Spinal cord (tissue), 10 donors: ENCODE measurements at places on chromosomes 6 and 20. TPM values are rescaled to one million over a fixed set of nuclear protein-coding genes. Genes with fewer than 3 reads are reported as not detected.

Gene WFDC5
- 0.33 TPM for polyA plus RNA-seq

Gene FAM83C
- polyA plus RNA-seq = not detected

Gene GCLC
- 32.1 TPM for polyA plus RNA-seq

Gene TRDN
- polyA plus RNA-seq = 2.3 TPM

Gene LRRC73
- 8.2 TPM for polyA plus RNA-seq

Gene SRMS
- 0.42 TPM for polyA plus RNA-seq

Gene SOX18
- polyA plus RNA-seq = 12.3 TPM

Gene E2F1
- 9.8 TPM for polyA plus RNA-seq

Gene C6orf52
- polyA plus RNA-seq = 7.1 TPM

Gene SLC17A1
- polyA plus RNA-seq = 0.12 TPM

Gene RIMS1
- polyA plus RNA-seq = 35.1 TPM

Gene RPS6KA2
- 34.6 TPM for polyA plus RNA-seq

Gene LINC00237
- polyA plus RNA-seq = 15.0 TPM

Gene REV3L
- polyA plus RNA-seq = 94.4 TPM

Gene SOBP
- polyA plus RNA-seq = 44.6 TPM

Gene KIF25
- polyA plus RNA-seq = 1.2 TPM

Gene VARS2
- polyA plus RNA-seq = 93.0 TPM

Gene BMP6
- polyA plus RNA-seq = 13.6 TPM

Gene ADAM33
- polyA plus RNA-seq = 46.3 TPM

Gene CD93
- polyA plus RNA-seq = 19.8 TPM

Gene FAM210B
- polyA plus RNA-seq = 23.6 TPM
